ENCODE measurements at places on chromosomes 11 and 22.

- no peak for DNase-seq
Observed at GRCh38 chr22:44693756-44694155, 8.2 kb upstream of the PRR5 start.

GRCh38 chr22:36369004-36369921 is 18.5 kb downstream of the MYH9 start:
- DNase-seq: no peak

- no peak for DNase-seq
Observed at GRCh38 chr22:24466716-24467328, 28.3 kb upstream of the UPB1 start.

GRCh38 chr11:102430158-102430836 is 22.3 kb downstream of the TMEM123 start:
- no peak for DNase-seq

GRCh38 chr11:45079075-45079444 is 67.4 kb upstream of the PRDM11 start:
- DNase-seq: no peak

DNA sequence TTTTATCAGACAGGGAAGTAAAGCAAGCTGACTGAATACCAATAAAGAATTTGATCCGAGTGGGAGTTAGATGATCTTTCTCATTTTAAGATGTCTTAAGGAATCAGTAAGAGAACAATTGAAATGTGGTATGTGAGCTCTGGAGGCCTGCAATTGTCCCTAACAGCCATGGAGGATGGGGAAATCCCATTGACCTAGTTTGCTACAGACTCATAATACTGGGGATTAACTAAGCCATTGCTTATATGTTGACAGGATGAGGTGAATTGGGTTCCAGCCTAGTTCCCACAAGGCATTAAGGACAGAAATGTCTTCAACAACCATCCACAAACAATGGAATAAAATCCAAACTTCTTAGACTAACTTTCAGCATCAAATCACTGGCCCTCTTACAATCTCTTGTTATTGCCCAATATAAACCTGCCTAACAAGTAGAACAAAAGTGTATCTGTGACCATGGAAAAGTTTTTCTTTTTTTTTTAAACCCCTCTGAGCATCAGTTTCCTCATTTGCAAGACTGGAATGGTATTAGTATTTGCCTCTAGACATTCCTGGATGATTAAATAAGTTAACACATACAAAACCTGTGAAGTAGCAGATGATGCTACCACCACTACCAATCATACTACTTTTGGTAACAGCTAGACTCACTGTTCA is 773.2 kb downstream of the DLG2 start:
- no peak for DNase-seq

DNA sequence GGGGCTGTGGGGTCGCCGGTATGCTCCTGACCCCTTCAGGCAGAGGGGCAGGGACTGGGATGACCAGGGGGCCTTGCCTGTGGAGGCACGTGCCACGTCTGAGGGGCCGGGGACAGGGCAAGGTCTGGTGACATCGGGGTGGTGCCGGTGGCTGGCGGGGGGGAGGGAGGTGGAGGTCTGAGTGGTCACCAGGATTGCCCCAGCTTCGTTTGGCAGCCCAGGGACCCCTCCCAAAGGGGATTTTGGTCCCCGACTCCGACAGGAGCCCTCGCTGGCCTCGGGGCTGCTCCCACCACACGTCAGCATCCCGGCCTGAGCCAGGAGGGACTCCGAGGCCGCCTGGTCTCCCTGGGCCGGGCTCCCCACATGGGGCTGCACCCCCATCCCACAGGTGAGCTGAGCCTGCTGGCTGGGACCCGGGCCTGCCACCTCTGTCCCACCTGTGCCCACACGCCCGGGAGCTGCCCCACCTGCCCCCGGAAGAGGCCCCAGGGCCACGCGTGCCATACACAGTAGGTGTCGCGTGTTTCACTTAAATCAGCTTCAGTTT is 1.1 kb upstream of the MUC6 start:
- DNase-seq: no peak

GRCh38 chr22:35852076-35852475 is 134.4 kb downstream of the APOL5 start:
- DNase-seq: no peak

GRCh38 chr22:44193535-44193891 is 12.8 kb downstream of the PARVG start:
- no peak for DNase-seq

DNA sequence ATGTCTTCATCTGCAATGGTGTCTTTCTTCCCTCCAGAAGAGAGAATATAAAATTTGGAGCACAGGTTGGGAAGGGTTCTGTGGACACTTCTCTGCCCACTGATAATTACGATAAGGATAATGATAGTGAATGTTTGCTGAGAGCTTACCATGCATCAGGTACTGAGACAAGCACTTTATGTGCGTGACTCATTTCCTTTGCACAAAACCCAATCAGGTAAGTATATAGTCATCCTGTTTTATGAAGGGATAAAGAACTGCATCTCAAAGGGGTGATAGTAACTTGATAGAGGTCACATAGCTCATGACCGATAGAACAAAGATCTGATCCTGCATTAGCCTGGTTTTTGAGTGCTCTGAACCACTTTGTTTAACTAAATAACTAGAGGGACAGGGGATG is 9.4 kb downstream of the DRD2 start:
- no peak for DNase-seq

GRCh38 chr11:128152796-128153696 is 434.3 kb downstream of the ETS1 start:
- DNase-seq: no peak

- DNase-seq: no peak
Observed at GRCh38 chr11:8839957-8840945, 70.7 kb upstream of the AKIP1 start.

DNA sequence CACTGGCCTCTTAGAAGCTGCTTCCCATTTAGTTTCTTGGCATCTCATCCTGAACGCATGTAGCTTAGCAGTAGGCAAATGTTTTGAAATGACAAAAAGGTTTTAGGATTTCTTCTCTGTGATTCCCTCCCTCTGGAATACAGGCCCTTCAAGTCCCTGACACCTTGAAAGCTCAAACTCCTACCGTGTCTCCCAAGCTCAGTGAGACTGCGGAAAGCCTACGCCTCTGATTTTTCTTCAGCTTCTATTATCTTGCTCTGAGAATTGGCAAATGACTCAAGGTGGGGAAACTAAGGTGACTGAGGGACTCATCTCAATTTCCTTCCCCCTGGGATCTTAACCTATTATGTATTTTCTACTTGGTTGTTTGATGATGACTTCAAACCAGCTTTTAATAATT is 130.3 kb downstream of the ENTHD1 start:
- no peak for DNase-seq

GRCh38 chr22:25514436-25515180 is 49.9 kb upstream of the GRK3 start:
- DNase-seq: no peak

DNA sequence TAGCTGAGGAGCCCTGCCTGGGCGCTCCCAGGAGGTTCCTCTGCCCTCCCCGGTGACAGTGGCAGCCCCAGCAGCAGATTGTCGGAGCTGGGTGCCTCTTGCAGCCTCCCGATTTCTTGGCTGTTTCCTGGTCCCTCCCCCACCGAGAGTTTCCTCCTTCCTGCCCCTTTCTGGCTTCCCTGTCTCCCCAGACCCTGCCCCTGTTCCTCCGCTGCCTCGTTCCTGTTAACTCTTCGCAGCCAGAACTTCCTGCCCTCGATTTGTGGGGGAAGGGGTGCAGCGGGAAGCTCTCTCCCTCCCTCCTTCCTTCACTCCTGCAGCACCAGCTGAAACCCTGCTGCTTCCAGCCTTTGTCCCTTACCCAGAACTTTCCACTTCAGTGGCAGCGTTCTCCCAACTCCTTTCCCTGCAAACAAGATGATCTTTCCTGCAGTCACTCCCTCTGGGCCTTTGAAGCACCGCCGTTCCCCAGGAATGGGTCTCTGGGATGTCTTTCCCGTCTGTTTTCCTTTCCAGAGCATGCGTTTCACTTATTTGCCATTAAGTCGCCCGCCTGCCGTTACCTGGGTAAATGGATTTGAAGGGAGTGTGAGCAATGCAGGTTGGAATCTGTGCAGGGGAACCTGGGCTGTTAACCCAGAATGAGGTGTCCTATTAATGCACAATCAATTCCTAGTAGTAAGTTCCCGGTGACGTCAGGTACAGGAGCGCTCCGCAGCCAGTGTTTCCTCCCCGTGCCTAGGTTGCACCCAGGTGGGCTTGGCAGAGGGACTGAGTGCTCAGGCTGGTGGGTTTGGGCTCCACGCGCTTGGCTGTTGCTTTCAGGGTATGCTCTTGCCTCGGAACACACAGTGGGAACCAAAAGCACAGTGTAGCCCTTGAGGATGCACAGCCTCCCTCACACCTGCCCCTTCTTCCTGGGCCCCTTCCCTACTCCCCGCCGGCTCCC is 4.3 kb downstream of the GRK2 start:
- no peak for DNase-seq

- DNase-seq: no peak
Observed at GRCh38 chr22:46614025-46614931, 5.9 kb upstream of the GRAMD4 start.

DNA sequence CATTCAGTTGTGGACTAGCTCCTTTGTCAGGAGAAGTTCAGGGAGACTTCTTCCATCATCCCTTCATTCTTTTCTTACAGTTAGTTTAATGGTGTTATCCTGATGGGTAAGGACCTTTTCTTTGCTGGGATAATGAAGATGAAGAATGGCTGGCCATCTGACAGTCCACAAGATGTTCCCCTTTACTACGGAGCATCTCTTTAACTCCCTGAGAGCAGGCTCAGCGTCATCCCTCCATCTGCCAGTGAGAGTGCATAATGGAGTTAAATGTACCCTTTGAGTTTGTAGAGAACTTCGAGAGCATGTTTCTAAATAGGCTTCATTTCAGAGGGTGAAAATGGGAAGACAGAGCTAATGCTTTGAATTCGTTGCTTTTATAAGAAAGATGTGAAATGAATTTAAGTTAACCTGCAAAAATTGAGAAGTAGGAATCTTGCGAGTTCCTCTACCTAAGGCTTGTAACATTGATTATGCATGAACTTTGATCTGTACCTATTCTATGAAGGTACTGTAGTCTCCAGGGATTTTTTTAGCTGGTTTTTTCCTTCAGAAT is 1.7 kb downstream of the EP300 start:
- no peak for DNase-seq

- DNase-seq: peak; percentile 64
Observed at GRCh38 chr11:124195189-124195734, 12.1 kb downstream of the OR10D3 start.

DNA sequence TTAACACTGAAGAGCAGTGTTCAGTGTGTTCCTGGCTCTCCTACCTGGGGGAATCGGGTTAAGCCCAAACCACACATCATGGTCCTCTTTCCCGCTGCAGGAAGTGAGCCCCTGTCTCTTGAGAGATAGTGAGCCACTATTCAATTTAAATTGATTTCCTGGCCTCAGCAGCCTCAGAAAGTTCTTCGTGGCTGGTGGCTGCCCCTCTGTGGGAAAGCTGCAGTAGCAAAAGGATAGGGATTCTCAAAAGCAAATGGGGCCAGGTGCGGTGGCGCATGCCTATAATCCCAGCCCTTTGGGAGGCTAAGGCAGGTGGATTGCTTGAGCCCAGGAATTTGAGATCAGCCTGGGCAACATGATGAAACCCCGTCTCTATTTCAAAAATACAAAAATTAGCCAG is 49.1 kb upstream of the CD5 start:
- DNase-seq: no peak

- DNase-seq: no peak
Observed at GRCh38 chr11:2271327-2272227, 1.2 kb upstream of the ASCL2 start.

GRCh38 chr11:75556275-75556674 is 5.8 kb upstream of the SERPINH1 start:
- no peak for DNase-seq

- DNase-seq: no peak
Observed at GRCh38 chr11:70933981-70934583, 318.3 kb downstream of the SHANK2 start.

GRCh38 chr11:58719406-58720117 is 12.2 kb downstream of the GLYAT start:
- no peak for DNase-seq

DNA sequence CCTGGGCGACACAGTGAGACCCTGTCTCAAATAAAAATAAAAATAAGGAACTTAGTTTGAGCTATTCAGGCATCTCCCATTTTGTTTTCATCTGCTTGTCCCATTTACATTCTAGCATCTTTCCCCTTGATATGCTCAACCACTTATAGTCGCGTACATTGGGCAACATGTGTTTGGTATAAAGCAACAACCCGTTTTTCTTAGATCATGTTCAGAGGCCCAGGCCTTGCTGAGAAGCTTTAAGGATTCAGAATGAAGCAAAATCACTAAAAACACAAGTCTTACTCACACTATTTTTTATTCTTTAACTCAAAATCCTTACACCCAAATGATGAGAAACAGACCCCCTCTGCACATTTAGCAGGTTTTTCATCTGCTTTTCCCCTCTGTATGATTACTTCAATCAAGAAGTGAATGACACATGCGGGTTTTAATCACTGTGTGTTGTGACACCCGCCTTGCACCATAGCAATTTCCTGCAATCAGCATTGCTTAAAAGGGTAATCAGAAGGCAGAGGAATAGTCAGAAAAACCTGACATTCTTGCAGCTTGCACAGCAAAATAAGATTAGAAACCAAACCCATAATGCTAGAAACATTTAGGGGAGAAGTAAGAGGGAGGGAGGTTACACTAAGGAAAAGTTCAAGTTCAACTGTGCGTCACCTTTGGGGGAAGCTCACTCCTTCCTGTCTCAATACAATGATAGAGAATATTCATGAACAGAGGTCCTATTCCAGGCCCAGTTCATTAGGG is 25.9 kb downstream of the ALG9 start:
- DNase-seq: no peak

GRCh38 chr11:92775003-92775676 is 194.3 kb upstream of the MTNR1B start:
- DNase-seq: no peak

- no peak for DNase-seq
Observed at GRCh38 chr22:43828998-43829782, 17.1 kb upstream of the EFCAB6 start.

DNA sequence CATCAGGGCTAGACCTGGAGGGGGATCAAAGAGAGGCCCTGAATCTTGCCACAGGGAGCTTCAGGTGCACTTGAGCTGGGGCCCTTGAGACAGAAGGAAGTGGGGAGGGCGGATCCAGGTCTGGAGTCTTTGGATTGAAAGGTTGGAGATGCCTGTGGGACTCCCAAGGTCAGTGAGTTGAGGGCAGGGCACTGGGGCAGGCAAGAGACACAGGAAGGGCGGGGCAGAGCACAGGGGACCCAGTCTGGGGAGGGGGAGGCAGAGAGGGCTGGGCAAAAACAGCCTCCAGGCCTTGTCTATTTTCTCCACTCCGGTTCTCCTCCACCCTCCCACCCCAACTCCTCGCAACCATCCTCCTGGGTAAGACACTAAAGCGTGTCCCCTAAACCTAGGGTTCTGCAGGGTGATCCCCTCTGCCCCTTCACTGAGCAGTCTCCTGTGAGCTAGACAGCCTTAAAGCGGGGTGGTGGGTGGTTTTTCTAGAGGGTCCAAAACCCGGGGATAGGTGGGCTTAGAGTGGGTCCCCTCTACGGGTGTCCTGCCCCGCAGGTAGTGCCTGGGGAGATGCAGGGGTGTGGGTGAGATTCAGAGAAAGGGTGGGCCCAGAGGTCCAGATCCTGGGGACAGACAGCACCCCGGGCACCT is 38.6 kb upstream of the CELSR1 start:
- DNase-seq: no peak

GRCh38 chr22:23109441-23109978 is 32.3 kb downstream of the RSPH14 start:
- no peak for DNase-seq

All from iPS DF 6.9 (cell line).